ENCODE measurements at places on chromosomes 11 and 22.
A peak's percentile ranks its signal among the peaks of the same experiment; 100 is the strongest.

DNA sequence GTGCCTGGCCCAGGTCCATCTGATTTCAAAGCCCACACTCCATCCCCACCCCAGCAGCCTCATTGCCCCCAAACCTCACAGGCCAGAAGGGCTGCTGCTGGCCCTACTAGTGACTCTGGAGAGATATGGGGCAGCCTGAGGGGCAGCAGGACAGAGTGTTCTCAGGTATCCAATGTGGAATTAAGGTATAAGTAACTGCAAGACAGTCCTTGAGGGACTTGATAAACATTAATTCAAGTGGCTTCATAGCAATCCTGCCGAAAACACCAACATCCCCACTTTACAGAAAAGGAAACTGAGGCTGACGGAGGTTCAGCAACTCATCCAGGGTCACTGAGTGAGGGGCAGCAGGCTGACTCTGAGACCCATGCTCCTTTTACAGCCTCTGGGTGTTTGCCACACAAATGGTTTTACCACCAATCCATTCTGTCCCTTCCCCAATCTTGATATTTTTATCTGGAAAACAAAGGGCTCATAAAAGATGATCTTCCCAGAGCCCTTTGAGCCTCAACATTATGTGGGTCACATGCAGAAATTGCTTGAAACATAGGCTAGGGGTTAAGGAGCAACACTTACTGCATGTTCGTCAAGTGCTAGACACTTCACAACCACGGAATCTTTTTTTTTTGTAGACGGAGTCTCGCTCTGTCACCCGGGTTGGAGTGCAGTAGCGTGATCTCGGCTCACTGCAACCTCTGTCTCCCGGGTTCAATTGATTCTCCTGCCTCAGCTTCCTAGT lies 2.3 kb downstream of the NIPSNAP1 start:
- DNase-seq, result no peak
- H3K27me3 ChIP-seq, result no peaks in the 10 kb centered on the region
- no peak overlapping the region for H3K27ac ChIP-seq
- peaks cover 26% of the 10 kb centered on the region for H3K4me1 ChIP-seq

DNA sequence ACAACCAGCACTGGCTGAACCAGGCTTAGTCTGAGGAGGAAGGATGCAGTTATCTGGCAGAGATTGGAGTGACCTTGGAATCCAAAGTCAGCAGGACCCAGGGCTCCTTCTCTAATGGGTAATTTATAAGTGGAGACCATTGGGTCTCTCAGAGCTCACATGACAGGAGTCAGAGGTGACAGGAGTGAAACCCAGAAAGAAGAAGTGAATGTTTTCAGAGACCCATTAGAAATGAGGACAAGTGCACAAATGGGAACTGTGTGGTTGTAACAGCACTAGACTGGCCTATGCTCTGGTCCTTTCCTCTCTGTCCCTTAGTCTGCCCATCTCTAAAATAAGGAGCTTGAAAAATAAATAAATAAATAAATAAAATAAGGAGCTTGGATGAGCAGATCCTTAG lies 107.4 kb downstream of the SERGEF start:
- no peak overlapping the region for H3K4me3 ChIP-seq
- H3K27me3 ChIP-seq, result no peaks in the 10 kb centered on the region
- DNase-seq, result no peak
- H3K36me3 ChIP-seq, result no peaks in the 10 kb centered on the region
- H3K27ac ChIP-seq, result no peak overlapping the region

GRCh38 chr11:111001986-111002611 lies 243.4 kb upstream of the POU2AF2 start:
- H3K36me3 ChIP-seq, result no peaks in the 10 kb centered on the region
- no peak for DNase-seq
- H3K4me1 ChIP-seq, result no peaks in the 10 kb centered on the region
- H3K4me3 ChIP-seq, result no peak overlapping the region
- H3K27me3 ChIP-seq, result peaks cover 2% of the 10 kb centered on the region

DNA sequence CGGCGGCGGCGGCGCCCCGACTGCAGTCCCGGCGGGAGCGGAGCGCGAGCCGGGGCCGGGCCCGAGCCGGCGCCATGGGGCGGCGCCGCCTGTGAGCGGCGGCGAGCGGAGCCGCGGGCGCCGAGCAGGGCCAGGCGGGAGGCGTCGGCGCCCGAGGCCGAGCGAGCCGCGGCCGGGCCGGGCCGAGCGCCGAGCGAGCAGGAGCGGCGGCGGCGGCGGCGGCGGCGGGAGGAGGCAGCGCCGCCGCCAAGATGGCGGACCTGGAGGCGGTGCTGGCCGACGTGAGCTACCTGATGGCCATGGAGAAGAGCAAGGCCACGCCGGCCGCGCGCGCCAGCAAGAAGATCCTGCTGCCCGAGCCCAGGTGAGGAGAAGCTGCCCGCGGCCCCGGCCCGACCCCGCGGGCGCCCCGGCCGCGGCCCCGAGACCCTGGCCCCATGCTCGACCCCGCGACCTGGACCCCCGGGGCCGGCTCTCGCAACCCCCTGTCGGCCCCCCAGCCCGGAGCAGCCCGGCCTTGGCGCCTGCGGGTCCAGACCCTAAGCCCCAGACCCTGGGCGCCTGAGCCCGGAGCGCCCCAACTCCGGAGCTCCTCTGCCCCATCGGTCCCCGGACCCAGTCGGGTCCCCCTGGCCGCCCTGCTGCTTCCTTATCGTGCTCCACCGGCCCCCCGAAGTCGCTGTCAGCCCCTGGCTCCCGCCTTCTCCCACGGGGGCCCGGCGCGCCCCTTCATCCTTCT lies at the start of gene GRK2:
GRK2 (plus strand) TSS at position 25 of the 739 bp plus-strand sequence; CDS start at position 252, 227 bp downstream.
- peaks cover 50% of the 10 kb centered on the region for H3K4me1 ChIP-seq
- peak within 1 kb of the TSS; percentile 93 for H3K4me3 ChIP-seq
- peak within 1 kb of the TSS; percentile 92 for H3K27ac ChIP-seq
- no peaks in the 10 kb centered on the region for H3K27me3 ChIP-seq
- DNase-seq, result no peak

DNA sequence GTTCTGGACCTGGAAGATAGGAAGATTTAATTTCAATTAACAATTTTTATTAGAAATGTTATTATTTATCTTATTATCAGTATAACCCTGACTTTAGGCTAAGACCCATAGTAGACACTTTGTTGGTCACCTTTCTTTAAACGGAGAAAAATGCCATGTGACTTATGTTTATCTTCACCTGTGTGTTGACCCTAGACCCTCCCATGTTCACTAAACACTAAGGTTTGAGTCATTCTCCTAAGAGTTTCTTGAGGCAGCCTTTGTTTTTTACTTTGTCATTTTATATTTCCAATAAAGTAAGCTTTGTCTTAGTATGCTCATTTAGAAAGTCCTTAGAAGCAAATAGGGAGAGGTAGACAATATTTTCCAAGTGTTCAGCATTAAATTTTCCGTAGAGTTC lies 771.7 kb downstream of the METTL15 start:
- H3K27ac ChIP-seq, result no peak overlapping the region
- no peaks in the 10 kb centered on the region for H3K4me1 ChIP-seq
- peaks cover 1% of the 10 kb centered on the region for H3K36me3 ChIP-seq
- no peaks in the 10 kb centered on the region for H3K27me3 ChIP-seq

- peaks cover 23% of the 10 kb centered on the region for H3K4me1 ChIP-seq
- DNase-seq, result no peak
- H3K4me3 ChIP-seq, result no peak overlapping the region
- no peaks in the 10 kb centered on the region for H3K36me3 ChIP-seq
- peaks cover 2% of the 10 kb centered on the region for H3K27me3 ChIP-seq
- no peak overlapping the region for H3K27ac ChIP-seq
These were observed 33.7 kb downstream of the A4GALT start for GRCh38 chr22:42686756-42687491.
